ENCODE measurements at places on chromosomes 5 and 9.

DNA sequence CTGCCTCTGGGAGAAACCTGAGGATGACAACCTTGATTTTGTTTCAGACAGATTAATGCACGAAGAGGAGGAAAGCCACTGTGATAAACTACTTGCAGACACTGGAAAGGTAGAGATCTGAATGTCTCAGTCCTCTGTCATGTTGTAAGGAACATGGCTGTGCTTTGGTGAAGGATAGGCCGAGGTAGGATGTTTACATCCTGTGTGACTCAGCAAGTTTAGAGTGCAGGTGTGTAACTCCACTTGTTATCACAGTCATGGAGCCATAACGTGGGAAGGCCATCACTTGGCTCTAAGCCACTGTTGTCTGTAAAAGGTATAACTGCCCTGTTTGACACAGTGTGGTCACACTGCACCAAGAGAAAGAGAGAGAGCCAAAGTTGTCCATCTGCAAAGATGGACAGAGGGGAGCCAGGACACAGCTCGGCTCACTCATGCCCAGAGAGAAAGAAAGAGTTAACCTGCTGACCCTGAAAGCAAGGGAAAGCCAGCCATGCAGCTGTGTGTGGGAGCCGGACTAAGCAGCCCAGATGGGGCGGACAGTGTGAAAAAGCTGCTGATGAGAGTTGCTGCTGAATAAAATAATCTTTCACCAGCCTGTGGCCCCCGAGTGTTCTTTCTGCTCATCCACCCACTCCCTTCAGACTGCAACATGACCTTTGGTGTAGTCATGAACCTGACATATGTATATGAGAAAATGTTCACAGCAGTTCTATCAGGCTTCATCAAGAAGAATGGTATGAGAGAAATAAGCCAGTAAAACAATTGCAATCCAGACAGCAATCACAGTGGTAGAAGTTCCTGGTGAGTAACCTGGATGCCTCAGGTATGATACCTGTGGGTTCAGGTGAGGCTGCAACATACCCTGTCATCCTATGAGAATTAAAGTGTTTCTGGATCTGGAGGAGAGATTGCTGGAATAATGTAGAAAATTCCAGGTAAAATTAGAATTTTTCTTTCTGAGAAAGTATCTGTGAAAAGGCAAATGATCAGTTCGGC, 115.9 kb downstream of the TARS1 start:
- DNase-seq: no peak

DNA sequence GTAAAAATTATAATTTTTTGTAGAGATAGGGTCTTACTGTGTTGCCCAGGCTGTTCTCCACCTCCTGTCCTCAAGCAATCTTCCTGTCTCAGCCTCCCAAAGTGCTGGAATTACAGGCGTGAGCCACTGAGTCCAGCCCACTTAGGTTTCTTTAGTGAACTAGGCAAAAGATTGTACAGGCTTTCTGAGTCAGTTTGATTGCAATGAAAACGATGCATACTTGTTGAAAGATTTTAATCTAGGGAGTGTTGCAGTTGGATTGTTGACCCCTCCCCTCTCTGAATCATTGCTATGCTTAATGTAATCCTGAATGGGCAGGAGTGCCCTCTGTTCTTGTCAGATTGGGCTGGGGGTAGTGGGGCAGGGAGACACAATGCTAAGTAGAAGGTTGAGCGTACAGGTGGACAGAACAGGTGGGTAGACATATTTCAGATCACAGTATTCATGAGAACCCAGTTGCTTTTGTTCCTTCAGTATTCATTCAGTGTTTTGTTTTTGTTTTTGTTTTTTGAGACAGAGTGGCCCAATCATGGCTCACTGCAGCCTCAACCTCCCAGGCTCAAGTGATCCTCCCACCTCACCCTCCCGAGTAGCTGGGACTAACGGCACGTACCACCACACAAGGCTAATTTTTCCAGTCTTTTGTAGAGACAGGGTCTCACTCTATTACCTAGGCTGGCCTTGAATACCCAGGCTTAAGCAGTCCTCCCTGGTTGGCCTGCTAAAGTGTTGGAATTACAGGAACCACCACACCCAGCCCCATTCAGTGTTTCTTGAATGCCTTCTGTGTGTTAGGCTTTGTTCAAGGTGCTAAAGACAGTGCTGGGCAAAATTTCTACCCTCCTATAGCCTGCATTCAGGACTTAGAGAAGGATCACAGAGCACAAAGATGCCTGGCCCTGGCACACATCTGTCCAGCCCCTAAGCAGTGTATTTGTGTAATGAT, 70.1 kb downstream of the KIAA1958 start:
- DNase-seq: no peak

GRCh38 chr9:133679466-133680061, 43.4 kb downstream of the DBH start:
- DNase-seq: no peak

DNA sequence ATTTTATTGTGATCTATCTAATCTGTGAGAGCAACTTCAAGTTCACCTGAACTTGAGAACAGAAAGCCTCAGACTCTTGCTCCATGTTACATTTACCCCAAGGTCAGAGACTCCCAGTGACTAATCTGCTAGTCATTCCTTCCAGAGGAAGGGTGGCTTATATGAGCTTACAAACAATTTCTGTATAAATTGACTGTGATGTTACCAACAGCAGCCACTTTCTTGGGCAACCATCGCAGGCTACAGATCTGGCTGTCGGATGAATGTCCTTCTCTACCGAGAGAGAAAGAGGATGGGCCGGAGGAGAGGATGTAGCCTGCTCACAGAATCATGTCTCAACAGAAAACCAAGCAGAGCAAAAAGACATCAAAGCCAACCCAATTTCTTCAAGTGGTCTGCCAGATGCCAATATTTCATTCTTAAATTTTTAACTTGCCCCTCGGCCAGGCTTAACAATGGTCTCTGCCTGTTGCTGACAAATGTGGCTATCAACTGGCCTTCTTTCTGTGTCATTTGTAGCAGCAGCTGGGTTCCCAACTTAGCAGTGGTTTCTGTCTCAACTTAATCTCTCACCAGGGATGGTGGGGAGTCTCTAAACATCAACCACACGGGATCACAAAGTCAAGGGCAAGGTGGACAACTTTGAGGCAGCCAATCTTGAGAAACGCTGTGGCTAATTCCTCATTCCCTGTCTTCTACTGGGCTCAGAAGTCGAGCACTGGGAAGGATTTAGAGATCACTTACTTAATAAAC, 81.3 kb downstream of the RAPGEF1 start:
- DNase-seq: no peak

DNA sequence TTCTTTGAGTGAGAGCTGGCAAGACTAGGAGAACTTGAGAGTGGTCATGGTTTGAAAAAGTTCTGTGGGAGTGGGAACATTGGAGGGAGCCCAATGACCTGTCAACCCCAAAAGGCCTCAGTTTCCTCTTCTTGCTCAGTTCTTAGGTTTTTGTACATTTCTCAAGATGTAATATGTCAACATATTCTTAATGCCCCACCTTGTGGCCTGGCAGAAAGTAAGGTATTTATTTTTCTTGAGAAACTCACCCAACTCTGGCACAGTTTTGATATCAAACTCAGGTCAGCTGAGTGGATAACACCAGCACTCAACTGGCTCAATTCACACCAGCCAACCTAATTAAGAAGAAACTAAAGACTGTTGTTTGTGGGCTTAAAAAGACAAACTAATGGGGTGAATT, 123.0 kb upstream of the SLC27A6 start:
- no peak for DNase-seq

DNA sequence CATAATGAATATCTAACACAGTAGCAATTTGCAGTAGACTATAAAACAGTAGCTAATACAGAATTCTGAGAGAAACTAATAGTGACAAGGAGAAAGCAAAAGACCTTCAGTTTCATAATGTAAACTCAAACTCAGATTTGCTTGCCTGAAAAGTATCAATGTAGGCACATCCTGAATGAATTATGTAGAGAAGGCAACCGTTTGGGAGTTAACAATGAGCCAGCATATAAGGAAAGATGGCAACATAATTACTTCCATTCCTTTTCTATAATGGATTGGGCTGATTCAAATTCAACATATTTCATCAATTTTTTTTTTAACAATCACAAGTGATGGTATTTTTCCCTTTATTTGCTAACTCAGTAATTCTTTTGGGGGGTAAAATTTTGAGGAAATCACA, 261.6 kb downstream of the SEMA5A start:
- DNase-seq: no peak

DNA sequence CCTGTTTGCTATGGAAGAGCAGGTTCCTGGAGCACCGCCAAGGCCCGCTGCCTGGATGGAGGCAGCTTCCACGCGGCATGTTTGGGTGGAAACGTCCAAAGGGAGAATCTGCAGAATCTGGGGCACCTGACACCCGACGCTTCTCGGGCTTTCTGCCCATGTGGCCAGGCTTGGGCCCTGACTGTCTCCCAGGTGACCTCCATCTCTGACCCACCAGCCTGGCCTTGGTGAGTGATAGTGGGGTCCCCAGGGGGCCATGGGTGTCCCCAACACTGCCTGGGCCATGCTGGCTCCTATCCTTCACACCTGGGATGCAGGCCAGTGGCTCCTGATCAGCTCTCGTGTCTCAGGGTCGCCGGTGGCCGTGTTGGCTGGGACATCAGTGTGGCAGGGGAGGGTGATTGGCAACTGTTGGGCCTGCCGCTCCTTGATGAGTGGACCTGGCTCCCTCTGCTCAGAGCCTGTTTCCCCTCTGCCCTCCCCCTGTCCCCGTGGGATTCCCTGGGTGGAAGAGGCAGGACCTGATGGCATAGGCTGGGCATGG, 34.0 kb downstream of the GLT6D1 start:
- no peak for DNase-seq

- DNase-seq: no peak
Measured at GRCh38 chr5:132771503-132771998, 5.5 kb downstream of the SEPTIN8 start.

- DNase-seq: no peak
Measured at GRCh38 chr5:95876782-95877181, 54.3 kb upstream of the GLRX start.

DNA sequence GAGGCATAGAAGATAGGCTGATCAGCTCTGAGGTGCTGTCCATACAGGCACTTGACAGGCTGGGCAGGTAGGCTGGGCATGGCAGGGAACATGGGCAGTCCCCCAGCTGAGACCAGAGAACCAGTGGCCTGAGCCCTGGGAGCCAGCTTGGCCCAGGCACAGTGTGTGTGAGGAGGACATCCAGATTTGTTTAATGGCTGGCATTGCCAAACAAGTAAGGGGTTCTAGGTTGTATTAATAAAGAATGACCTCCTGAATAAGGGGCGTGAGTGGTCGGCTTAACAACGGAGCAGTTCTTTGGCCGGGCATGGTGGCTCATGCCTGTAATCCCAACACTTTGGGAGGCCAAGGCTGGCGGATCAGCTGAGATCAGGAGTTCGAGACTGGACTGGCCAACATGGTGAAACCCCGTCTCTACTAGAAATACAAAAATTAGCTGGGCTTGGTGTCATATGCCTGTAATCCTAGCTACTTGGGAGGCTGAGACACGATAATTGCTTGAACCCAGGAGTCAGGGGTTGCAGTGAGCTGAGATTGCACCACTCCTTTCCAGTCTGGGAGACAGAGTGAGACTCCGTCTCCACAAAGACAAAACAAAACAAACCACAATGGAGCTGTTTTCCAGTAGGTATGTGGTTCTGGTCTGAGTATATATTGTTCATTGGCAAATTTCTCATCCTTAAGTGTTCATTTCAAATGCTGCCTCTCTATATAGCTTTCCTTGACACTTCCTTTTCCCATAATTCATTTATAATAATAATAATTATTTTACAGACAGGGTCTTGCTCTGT, 56.2 kb downstream of the ANGPTL2 start:
- no peak for DNase-seq

All from CMK (cell line).